ENCODE measurements at places on chromosomes 2 and 18.

GRCh38 chr2:45259138-45259537 lies 249.9 kb upstream of the SIX2 start:
- DNase-seq, result no peak

DNA sequence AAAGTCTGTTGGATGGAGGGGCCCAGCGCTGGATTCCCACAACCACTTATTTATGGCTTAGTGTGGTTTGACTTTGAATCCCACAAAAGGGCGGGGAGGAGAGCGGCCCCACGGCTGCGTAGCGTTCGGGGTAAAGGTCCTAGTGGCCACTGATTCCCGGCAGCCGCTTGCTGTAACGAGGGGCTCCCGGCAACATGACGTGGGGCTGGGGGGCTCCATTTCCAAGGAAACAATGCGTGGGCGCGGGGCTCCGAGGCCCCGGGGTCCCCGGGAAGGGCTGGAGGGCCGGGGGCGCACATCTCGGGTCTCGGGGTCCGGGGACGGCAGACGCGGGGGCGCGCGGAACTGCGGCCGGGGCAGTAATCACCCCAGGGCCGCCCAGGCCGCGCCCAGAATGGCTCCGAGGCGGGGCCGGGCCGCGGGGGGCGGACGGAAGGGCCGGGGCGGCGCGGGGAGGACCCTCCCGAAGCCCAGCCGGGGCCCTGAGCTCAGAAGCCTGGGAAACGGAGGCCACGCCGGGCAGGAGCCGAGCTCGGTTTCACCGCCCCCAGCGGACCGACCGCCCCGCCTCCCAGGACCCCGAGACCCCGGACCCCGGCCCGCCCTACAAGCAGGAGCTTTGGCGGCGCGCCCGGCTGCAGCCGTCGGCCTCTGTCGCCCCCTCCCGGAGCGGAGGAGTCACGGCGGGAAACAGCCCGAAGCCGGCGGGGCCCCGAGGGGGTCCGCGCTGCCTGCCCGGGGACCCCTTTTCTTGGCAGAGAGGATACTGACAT lies 11.9 kb upstream of the MLPH start:
- DNase-seq, result no peak

- DNase-seq, result no peak
Measured at GRCh38 chr2:207044379-207045362, 105.4 kb downstream of the CPO start.

DNA sequence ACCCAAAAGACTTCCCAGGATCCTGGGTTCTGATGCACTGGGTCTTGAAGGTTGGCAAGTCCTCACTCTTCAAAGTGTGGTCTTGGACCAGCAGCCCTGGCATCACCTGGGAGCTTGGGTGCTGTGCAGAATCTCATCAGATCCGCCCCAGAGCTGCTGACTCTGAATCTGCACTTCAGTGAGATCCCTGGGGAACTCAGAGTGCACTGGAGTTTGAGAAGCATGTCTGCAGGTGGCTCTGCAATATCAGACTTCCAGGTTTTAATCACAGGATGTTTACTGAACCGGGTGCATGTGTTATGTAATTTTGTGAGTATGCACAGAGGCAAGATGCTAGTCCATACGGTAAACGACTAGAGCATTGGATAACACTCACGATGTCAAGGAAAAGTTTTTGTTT lies 58.0 kb upstream of the BOD1L2 start:
- no peak for DNase-seq

GRCh38 chr2:224910574-224910925 lies 131.7 kb downstream of the DOCK10 start:
- no peak for DNase-seq

DNA sequence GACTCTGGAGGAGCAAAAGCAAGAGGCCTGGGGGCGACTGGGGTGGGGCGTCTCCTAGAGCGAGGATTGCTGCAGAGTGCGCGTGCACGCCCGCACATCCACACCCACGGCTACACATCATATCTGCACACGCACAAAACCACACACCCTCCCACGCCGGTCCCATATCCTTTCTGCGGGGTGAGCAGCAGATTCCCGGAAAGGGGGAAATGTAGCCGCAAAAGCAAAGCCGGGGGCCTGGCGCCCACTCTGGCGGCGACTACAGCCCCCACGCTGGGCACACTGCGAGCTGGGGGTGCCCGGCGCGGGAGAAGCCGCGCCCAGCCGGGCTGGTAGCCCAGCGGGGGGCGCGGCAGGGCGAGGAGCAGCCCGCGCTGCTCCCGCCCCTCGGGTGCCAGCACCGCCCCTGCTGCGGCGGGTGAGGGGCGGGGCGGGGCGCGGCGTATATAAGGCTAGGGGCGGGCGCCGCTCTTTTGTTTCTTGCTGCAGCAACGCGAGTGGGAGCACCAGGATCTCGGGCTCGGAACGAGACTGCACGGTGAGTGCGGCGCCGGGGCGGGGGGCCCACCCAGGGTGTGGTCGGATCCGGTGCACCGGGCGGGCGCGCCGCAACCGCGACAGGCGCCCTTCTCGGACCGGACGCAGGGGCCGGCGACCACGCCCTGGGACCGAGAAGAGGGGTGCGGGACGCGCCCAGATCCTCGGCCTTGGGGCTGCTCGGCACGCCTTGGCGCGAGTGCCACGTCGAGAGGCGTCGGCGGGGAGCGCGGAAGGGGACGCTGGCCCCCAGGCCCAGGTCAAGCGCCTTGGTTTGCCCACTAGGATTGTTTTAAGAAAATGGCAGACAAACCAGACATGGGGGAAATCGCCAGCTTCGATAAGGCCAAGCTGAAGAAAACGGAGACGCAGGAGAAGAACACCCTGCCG lies at the start of gene TMSB10:
TMSB10 (plus strand) TSS at position 476 of the 927 bp plus-strand sequence.
- DNase-seq, result peak; percentile 55

- DNase-seq, result no peak
Measured at GRCh38 chr2:166147883-166148282, 20.1 kb upstream of the SCN1A start.

- DNase-seq, result no peak
Measured at GRCh38 chr2:105323111-105323510, 6.4 kb downstream of the TGFBRAP1 start.

GRCh38 chr2:200640176-200640575 lies 54.4 kb downstream of the AOX1 start:
- no peak for DNase-seq
